ENCODE measurements at places on chromosomes 1 and 21.

- DNase-seq, result no peak
Observed at GRCh38 chr1:33660956-33661355, 188.5 kb downstream of the ZSCAN20 start.

GRCh38 chr1:216221260-216221700, 202.0 kb downstream of the USH2A start:
- DNase-seq, result no peak

- DNase-seq, result no peak
Observed at GRCh38 chr1:18161690-18162089, 54.1 kb downstream of the IGSF21 start.

- DNase-seq, result no peak
Observed at GRCh38 chr1:73832276-73833181, 365.4 kb downstream of the LRRIQ3 start.

DNA sequence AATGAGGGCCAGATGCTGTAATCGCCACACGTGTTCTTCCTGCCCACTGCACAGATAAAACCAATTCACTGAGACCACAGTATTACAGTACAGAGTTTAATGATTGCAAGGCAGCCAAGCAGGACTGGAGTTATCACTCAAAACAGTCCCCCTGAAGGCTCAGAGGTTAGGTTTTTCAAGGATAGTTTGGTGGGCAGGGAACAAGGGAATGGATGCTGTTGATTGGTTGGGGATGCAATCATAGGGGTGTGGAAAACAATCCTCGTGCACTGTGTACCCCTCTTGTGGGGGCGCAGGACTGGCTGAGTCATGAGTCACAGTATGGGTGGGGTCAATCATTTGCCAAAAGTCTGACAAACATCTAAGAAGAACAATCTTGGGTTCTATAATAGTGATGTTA, 12.4 kb upstream of the USP1 start:
- DNase-seq, result no peak

DNA sequence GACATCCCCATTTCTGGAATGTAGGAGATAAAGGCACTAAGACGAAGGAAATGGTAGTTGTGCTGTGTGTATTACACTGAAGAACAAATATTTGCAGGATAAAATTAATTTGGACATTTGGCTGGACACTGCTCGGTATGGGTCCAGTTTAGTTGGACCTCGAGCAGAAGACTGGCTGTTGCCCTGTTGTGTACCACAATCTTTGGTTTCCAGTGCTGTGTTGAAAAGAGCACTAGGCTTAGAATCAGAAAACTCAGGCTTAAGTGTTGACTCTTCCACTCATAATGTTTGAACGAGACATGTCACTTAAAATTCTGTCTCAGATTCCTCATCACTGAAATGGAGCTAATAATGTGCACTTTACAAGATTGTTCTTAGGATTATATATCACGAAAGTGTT, 1.2 kb upstream of the ARPC5 start:
- DNase-seq, result no peak

DNA sequence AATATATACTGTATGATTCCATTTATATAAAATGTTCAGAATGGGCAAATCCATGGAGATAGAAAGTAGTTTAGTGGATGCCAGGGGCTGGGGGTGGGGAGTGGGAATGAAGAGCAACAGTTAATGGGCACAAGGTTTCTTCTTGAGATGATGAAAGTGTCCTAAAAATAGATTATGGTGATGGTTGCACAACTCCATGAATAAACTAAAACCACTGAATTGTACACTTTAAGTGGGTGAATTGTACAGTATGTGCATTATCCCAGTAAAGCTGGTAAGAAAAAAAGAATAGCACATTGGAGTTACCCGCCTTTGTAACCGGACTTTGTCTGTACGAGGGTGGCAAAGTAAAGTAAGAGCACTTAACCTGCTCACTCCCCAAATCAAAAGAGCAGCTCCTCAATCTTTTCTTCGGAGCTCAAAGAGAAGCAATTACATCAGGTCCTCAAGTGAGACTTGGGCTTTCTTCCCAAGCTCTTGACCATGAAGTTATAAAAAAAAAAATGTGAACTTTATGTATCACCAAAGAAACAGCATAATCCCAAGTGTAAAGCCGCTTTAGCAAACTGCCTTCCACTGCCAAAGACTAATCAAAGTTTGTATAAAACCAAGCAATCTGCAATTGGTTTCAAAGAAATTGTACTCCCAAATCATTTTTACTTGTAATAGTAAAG, 32.1 kb downstream of the ALDH9A1 start:
- DNase-seq, result no peak

DNA sequence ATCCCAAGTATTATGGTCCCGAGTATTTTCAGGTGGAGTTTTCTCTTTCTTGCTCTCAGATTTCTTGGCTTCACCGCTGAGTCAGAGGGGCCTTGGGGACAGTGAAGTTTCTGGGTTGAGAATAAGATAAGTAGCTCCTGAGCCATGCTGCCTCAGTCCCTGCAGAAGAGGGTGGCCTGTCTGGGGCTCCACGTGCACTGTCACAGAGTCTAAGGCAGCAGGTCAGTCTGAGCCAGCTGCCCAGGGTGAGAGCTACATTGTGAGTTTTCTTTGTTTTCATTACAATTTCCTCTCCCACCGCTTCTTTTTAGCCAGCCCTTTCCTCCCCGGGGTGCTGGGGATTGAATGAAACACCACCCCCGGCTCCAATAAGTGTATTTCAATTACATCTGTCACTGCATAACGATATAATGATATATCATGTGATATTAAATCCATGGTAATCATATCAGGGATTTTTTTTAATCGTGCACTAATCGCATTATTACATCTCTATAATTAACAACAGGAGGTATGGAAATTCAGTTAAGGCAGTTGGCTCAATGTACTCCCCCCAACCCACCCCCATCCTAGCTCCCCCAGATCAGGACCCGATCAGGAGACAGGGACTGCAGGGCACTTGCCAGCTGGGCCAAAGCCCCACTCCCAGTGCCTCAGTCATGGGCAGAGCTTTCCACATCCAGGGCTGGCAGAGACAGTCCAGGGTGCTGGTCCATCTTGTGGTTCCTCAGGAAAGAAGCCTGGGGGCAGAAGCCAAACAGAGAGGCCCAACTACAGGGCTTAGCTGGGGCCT, 43.7 kb downstream of the DMAP1 start:
- DNase-seq, result no peak

GRCh38 chr1:73674945-73675561, 522.9 kb downstream of the LRRIQ3 start:
- DNase-seq, result no peak

- DNase-seq, result no peak
Observed at GRCh38 chr1:102282955-102283354, 286.2 kb upstream of the OLFM3 start.

- DNase-seq, result no peak
Observed at GRCh38 chr1:222010306-222010705, 268.4 kb upstream of the DUSP10 start.

DNA sequence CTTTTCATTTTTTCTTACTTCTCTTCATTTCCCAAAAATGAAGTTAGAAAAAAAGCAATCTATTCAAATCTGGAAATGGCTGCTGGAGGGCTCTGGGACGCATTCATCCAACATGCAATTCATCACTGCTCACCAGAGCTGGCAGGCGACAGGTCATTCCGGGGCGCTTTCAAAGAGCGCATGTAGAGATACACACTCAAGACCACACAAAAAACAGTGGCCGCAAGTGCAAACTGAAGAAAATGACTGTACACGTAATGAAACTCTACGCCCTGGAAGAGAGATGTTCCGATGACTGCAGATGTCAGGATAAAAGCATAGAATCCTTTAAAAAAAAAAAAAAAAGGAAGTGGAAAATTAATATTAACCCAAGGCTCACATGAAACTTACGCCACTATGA, 15.5 kb downstream of the LBR start:
- no peak for DNase-seq

- DNase-seq, result no peak
Observed at GRCh38 chr1:31373897-31374486, 1.1 kb upstream of the FABP3 start.

DNA sequence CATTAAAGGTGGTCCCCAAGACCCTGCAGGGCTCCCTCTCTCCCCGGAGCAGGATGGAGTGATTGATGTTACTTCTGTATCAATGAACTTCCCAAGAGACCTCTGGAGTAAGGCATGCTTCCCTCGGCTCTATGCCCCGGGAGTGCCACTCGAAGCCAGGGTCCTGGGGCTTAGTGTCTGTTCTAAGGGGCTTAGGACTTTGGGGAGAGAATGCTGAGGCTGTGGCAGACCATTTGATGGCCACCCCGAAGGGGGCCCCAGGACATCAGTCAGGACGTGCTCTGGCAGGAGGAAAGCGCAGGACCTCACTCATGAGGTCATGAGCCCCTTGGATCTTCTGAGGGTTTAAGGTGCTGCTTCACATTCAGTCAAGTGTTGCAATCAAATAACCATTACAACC, 7.5 kb downstream of the KIAA1614 start:
- DNase-seq, result no peak

DNA sequence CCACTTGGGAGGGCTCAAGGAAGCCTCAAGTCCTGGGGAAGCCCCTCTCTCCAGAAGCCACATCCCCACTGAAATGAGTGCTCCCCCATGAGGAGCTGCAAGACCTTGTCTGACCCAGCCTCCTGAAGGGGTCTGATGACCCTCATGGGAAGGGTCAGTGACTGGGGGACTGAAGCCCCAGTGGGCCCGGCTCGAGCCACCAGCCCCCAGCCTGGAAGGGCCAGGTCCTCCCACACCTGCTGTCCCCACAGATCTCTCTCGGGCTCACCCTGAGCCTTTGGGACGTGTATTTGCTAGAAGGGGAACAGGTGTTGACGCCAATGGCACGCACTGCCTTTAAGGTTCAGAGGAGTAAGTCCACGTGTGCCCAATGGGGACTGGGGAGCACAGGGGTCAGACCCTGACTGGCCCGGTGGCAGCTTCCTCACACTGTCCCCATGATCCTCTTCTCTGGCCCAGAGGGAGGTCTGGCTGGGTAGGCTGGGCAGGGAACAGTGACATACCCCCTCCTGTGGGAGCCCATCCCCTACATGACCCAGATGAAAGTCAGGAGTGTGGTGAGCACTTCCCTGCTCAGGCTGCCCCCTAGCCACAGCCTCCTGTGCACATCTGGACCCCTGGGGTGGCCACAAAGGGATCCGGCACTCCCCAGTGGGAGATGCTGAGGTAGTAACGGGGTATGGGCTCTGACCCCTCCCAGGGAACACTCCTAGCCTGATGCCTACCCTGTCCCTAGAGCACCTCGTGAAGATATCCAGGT, 12.4 kb upstream of the SRARP start:
- DNase-seq, result no peak

DNA sequence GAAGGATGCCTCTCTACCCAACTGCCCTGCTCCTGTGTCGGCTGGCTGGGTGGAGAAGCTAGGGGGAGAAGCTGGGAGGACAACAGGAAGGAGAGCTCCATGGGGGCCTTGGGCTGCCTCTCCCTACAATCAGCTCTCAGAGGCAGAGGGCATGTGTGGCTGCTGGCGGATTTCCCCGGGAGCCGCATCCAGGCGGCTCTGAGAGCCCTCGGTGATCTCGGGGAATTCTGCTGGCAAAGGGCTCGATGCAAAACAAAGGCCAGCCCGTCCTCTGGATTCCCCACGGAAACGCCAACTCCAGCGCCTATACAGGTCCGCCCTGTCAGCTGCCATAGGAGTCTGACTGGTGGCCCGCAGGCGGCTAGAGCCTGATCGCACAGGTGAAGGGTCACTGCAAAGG, 26.4 kb upstream of the EVA1B start:
- no peak for DNase-seq

DNA sequence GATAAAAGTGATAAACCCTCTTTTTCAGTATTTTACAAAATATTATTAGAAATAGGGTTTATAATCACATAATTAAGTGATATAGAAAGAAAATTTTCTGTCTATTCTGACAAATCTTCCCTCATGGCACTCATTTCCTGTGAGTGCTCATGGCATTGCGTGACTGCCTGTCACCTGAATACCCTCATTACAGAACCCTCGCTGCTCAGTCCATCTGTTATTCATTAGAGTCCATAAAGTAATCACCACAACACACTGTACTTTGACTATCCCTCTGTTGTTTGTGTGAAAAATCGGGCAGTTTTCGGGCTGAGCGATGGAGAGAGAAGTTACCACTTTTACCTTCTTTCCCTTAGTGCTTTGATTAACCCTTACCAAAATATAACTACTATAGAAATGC, 100.4 kb upstream of the BRINP3 start:
- DNase-seq, result no peak

DNA sequence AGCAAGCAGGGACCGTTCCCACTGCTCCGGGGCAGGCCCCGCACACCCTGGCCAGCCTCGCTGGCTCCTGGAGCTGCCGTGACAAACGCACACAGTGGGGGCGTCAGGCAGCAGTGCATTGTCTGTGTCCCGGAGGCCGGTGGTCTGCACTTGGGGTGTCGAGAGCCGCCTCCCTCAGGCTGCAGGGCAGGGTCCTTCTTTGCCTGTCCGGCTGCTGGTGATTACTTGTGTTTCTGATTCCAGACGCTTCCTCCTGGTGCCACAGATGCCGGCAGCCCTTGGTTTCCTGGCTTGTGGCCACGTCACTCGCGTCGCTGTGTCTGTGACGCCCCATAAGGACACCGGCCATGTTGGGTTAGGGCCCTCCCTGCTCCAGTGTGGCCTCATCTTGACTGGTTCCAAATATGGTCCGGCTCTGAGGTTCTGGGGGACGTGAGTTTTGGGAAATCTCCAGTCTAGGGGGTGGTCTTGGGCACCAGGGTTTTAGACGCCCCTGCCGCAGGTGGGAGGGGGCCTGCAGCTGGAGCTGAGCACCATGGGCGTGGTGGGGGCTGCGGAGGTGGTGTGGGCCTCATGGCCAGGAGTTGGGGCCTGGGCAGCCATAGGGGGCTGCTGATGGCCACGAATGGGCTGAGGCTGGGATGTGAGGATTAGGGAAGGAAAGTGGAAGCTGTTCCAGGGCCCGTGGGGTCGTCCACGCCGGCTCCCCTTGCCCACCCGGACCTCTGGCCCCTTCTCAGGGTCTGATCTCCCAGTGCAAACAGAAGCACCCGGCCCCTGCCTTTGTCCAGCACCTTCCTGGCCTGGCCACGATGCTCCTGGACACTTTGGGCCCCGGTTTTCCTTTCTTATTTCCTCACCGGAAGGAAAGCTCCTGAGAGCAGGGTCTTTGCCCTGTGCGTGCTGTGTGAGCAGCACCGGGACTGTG, 41.0 kb downstream of the SLX9 start:
- DNase-seq, result no peak

GRCh38 chr1:165841582-165842017, 14.2 kb downstream of the UCK2 start:
- DNase-seq, result no peak

Data from NK-92 treated with Interleukin-12 subunit alpha and Interleukin-12 subunit beta, amount 100 ng/mL, for 24 hours (cell line).